ENCODE measurements at places on chromosomes 16 and 17.

- DNase-seq: no peak
These were observed 28.2 kb upstream of the ZC3H18 start for GRCh38 chr16:88541831-88542616.

DNA sequence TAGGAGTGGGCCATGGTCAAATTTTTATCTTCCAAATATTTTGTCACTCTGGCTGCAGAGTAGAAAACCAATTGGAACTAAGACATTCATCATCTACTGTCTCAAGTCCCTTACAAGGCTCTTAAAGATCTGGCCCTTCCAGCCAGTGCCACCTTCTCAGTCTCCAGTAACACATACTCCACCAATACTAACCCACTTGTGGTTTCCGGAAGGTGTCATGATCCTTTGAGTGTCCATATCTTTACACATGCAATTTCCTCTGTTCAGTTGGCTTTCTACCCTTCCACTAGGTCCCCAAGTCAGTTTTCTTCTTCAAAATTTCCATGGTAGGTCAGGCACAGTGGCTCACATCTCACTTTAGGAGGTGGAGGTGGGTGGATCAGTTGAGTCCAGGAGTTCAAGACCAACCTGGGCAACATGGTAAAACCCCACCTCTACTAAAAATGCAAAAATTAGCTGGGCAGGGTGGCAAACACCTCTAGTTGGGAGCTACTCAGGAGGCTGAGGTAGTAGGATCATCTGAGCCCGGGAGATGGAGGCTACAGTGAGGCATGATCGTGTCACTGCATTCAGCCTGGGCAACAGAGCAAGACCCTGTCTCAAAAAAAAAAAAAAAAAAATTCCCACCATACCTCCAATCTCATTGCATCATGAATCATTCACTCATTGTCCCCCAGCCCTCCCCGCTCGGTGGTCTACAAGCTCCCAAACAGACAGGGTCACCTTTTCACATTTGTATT lies 6.0 kb upstream of the GRB2 start:
- no peak for DNase-seq

- DNase-seq: no peak
These were observed 5.5 kb downstream of the USP6 start for GRCh38 chr17:5121186-5121841.

DNA sequence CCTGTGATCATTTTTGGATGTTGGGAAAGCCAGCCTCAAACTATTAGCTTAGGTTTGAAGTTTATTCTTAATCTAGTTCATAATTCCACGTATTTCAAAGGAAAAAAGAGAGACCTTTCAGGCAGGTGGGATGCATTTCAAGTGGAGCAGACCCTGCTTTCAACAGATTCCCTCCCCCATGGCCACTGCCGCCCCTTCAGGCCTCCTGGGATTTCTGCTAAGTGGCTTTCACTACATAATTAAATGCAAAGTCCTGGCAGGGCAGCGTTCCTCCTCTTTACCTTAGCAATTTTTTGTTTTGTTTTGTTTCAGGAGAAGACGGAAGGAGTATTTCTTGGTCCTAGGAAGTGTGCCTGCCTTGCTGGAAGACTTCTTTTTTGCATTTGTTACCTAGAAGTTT lies 36.6 kb downstream of the MAF start:
- DNase-seq: no peak

GRCh38 chr16:50615891-50616290 lies 65.2 kb downstream of the SNX20 start:
- no peak for DNase-seq

- no peak for DNase-seq
These were observed 108.5 kb downstream of the RAB11FIP4 start for GRCh38 chr17:31499771-31500554.

- no peak for DNase-seq
These were observed 1.3 kb downstream of the PLEKHH3 start for GRCh38 chr17:42675348-42675964.

DNA sequence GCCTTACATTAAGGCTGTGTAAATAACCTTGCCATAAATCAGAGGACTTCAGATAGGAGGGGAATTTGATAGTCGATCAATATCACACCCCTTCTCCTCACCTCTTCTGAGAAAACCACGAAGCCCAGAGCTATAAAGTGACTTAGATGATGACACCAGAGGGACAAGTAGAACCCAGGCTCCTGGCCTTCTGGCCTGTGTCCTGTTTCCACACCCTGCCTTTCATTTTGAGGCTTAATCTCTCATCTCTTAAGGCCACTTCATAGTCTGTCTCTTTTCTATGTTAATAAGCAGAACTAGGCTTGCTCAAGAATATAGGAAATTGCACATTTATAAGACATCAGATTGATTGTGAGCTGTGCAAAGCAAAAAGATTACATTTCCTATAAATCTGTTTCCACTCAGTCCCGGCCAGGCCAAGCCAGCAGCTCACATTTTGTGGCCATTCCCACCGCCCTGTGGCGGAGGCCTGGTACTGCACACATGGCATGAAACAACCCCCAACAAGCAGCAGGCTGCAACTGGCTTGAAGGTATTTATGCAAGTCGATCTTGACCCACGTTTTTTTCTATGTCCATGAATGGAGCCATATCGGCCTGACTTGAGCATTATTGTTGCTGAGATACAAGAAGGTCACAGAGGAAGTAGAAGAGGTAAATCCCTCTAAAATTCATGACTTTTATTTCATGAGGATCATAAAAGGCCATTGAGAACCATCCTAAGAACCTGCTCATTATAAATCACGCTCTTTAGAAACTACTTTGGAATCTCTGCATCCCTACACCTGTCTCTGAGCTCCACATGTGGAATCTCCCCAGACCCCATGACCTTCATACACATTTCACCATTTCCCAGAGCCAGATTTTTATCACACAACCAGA lies 93.7 kb downstream of the PMP22 start:
- no peak for DNase-seq

GRCh38 chr17:78242024-78242742 lies 10.8 kb downstream of the TMEM235 start:
- no peak for DNase-seq

- DNase-seq: no peak
These were observed 47.6 kb upstream of the IRX3 start for GRCh38 chr16:54334208-54334607.

GRCh38 chr16:23979441-23979840 lies 143.7 kb downstream of the PRKCB start:
- DNase-seq: no peak

- DNase-seq: no peak
These were observed 30.5 kb downstream of the BAIAP2 start for GRCh38 chr17:81065500-81065899.

DNA sequence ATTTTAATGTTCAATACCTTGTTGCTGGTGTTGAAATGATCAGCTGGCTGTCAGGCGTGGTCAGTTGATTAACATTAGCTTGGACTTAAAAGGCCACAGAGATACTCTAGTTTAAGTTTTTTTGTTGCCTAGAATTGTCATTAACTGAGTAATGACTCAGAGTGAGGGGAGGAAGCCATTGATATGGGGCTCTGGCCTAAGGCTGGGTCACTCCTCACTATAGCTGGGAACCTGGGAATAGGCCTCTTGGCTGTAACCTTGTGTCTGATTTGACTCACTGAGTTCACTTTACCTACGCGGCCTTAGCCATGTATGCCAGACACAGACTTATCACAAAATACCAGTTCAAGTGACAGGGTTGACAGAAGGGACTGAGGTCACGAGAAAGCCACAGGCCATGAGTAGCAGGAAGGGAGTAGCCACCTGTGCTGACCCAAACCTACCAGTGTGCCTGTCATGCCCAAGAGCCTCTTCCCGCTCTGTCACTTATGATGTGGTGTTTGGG lies 37.9 kb upstream of the ADCY7 start:
- DNase-seq: no peak

- DNase-seq: no peak
These were observed 3.0 kb upstream of the KAT8 start for GRCh38 chr16:31114468-31114867.

- no peak for DNase-seq
These were observed 185.0 kb downstream of the NTN1 start for GRCh38 chr17:9206410-9206703.

DNA sequence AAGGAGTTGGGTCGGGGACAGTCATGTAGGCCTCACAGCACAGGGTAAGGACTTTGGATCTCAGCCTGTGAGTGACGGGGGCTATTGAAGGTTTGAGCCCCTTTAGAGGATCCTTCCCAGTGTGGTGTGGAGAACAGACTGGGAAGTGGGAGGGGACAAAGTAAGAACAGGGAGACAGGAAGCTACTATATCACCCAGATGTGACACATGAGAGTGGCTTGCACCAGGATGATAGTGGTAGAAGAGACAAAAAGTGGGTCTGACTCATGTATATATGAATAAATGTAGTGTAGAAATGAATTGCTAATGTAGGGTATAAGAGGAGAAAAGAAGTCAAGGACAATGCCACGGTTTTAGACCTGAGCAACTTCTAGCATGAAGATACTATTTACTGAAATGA lies 4.5 kb downstream of the NUP93 start:
- no peak for DNase-seq

DNA sequence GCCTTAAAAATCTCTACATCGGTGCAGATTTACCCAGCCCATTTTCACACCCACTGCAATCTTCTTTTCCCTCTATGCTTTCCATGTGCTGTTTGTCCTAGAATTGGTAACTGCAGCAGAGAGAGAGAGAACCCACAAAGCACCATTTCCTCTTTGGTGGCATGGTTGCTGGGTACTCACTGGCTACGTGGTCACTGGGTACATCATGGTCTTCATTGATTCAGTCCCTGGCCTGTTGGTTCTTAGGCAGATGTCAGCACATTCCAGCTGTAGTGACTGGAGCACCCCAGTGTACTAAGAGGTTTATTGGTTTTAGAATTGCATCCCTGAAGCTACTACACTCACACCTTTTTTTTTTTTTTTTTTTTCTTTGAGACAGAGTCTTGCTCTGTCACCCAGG lies 156.1 kb upstream of the CACNG5 start:
- no peak for DNase-seq

GRCh38 chr17:78557598-78558039 lies 19.6 kb downstream of the DNAH17 start:
- no peak for DNase-seq

DNA sequence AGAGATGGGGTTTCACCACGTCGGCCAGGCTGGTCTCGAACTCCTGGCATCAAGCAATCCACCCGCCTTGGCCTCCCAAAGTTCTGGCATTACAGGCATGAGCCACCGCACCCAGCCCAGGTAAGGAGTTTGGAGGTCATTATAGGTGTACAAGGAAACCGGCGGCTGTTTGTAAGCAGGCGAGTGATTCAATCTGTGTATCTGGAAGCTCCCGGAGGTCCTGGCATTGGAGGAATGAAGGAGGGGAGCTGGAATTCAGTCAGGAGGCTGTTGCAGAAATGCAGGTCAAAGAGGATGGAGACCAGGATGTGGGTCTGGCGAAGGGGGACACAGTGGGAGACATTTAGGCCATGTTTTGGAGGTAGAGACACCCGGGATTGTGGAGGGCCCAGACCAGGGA lies 18.8 kb downstream of the CDC42EP4 start:
- DNase-seq: no peak

DNA sequence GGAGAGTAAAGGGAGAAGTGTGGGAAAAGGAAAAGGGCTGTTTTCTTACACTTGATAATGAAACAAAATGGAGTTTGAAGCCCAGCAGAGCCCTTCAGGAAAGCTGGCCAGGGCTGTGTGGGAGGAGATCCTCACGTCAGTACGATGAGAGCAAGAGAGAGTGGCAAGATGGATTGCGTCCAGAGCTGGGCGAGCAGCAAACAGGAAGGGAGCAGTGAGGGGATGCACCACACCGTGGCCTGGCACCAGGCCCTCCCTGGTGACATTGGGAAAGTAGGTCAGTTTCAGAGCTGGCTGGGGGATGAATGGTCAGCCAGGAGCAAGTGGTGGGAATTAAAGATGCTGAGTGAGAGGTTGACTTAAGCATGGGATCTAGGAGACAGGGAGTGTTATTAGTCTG lies 273.6 kb downstream of the GRIN2A start:
- DNase-seq: no peak

DNA sequence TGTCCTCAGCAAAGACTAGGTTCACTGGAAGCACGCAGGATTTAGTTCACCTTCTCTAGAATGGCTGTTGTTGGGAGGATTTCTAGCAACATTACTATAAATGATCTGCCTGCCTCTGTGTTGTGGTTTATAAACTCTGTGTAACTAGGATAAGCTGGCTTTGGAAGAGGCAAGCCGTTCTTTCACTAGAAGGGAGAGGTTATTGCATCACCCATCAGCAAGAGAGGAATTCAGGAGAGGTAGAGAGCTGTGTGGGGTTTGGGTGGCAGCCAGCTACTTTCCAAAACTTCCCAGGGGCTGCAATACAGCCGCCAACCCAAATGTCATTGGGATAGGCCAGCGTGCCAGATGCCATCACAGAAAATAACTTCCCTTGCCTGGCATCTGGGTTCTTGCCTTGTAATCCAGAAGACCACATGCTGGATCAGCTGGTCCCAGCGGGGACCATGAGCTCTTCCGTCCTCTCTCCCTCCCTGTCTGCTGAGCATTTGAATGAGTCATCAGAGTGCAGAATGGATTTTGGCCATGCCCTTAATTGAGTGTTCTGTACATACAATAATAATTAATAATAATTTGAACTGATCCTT lies 95.7 kb upstream of the RBFOX1 start:
- no peak for DNase-seq

DNA sequence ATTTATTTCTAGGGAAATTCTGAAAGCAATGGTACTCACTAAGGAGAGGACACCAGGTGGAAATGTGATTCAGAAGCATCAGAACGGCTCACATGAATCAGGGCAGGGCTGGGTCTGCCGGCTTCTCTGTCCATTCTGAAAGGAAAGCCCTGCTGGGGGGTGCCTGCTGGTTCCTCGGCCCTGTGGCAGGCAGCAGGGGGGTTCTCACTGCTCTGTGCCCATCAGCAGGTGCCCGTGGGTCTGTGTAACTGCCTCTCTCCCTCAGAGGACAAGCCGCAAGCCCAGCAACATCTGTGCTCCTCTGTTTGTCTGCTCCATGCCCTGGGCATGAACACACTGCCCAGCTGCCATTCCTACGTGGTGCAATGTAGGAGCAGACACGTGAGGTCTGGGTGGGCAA lies 74.9 kb upstream of the ZNF423 start:
- DNase-seq: no peak

- no peak for DNase-seq
These were observed 7.3 kb upstream of the IL34 start for GRCh38 chr16:70638814-70639792.

DNA sequence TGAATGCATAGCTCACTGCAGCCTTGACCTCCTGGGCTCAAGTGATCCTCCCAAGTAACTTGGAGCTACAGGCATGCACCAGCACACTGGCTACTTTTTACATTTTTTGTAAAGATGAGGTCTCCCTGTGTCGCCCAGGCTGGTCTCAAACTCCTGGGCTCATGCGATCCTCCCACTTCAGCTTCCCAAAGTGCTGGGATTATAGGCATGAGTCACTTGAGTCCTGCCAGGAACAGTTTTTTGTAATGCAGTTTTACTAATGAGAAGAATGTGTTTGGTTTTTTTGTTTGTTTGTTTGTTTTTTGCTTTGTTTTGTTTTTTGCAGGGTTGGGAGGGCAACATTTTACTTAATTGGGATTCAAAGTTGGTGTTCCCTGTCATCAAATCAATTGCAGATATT lies 22.2 kb downstream of the SOST start:
- no peak for DNase-seq
